ENCODE measurements at places on chromosomes 5 and 9. TPM values are rescaled to one million over a fixed set of nuclear protein-coding genes. Genes with fewer than 3 reads are reported as not detected.

The LTC4S gene
- total RNA-seq, result 6.3 TPM

The DDX46 gene
- total RNA-seq, result 86.5 TPM

The CCDC112 gene
- total RNA-seq, result 6.8 TPM

The TEK gene
- total RNA-seq, result 3.1 TPM

The RNF183 gene
- 0.50 TPM for total RNA-seq

The SPINK6 gene
- total RNA-seq, result not detected

The GADD45G gene
- total RNA-seq, result 5.6 TPM

The FOXD4L4 gene
- 0.18 TPM for total RNA-seq

The CTSL gene
- total RNA-seq, result 131 TPM

The PDE6A gene
- not detected for total RNA-seq

The SLC4A9 gene
- 1.1 TPM for total RNA-seq

The PTGS1 gene
- 1.1 TPM for total RNA-seq

The ZDHHC21 gene
- total RNA-seq, result 11.3 TPM

Measured in endodermal cell (in vitro differentiated cells).